ENCODE measurements at places on chromosomes 13 and 19. TPM values are rescaled to one million over a fixed set of nuclear protein-coding genes. Genes with fewer than 3 reads are reported as not detected.

- no peak for DNase-seq
- no peaks in the 10 kb centered on the region for H3K4me1 ChIP-seq
- H3K27ac ChIP-seq: no peak overlapping the region
- H3K27me3 ChIP-seq: no peaks in the 10 kb centered on the region
Measured at GRCh38 chr13:105630431-105630830, 905.0 kb downstream of the EFNB2 start.

GRCh38 chr19:54462655-54463530 lies 685 bp downstream of the LENG9 start:
- peak; percentile 91 for DNase-seq
- peak overlapping the region; percentile 70 for H3K27ac ChIP-seq
- no peaks in the 10 kb centered on the region for H3K27me3 ChIP-seq
- peaks cover 32% of the 10 kb centered on the region for H3K36me3 ChIP-seq

- peaks cover 39% of the 10 kb centered on the region for H3K27me3 ChIP-seq
- no peak overlapping the region for H3K4me3 ChIP-seq
- no peaks in the 10 kb centered on the region for H3K4me1 ChIP-seq
- H3K27ac ChIP-seq: no peak overlapping the region
- no peaks in the 10 kb centered on the region for H3K36me3 ChIP-seq
Measured at GRCh38 chr19:33220735-33221134, 4.9 kb downstream of the SLC7A10 start.

The SYNGR4 gene
- not detected for total RNA-seq

The MAG gene
- not detected for total RNA-seq

Data from endodermal cell (in vitro differentiated cells).